ENCODE measurements at places on chromosomes 3 and 15. TPM values are rescaled to one million over a fixed set of nuclear protein-coding genes. Genes with fewer than 3 reads are reported as not detected.

The TMEM40 gene
- not detected for total RNA-seq

The ZNF80 gene
- not detected for total RNA-seq

The GOLGA6D gene
- not detected for total RNA-seq

The LDHAL6B gene
- total RNA-seq: not detected

The OSBPL10 gene
- total RNA-seq: 75.8 TPM

The TNNC1 gene
- 117 TPM for total RNA-seq

The OPA1 gene
- total RNA-seq: 116 TPM

The ACKR2 gene
- total RNA-seq: not detected

The CLDN11 gene
- 4.2 TPM for total RNA-seq

The FBXW12 gene
- 0.68 TPM for total RNA-seq

The SPINK8 gene
- not detected for total RNA-seq

The COL7A1 gene
- total RNA-seq: 0.34 TPM

The PPM1L gene
- under 0.01 TPM for total RNA-seq

DNA sequence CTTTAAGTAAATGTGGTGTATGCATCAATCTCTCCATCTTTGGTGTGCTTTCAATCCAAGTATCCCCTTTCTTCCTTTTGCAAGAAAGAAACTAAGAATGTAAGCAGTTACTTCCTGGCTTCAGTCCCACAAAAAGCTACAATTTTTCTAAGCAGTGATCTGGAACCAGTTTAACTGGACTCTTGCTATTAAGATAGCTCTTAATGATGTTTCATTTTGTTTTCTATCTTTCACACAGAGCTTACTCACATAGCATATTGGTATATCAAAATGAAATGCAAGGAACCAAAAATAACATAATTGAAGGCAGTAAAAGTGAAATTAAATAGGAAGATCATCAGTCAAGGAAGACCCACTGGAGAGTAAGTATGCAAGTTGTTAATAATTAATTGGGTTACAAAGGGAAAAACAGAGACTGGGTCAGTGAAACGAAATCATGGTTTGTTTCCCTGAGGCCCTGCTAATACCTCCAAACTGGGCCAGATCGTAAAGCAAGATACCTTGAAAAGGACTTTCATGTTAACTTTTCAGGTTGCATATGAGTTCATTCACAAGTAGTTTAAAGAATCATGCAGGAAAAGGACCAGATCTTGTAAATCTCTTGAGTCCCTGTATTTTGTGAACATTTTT, 41.9 kb downstream of the GPR160 start:
- no peak for DNase-seq

DNA sequence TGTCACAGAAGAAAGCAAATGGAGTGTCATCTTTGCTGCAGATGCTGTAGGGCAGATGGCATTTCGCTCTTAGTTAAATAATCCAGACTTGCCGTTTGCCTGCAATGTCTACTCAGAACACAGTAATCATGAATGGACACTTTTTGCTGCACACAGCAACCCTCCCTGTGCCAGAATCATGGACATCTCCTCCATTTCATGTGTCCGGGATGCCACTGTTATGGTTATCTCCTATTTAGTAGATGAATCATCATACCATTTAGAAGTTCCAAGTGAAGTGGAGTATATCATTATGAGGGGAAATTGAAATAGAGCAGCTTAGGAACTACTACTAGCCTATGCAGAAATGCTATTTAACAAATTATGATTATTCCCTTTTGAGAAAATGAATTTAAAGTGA, 118.5 kb downstream of the DUT start:
- no peak for DNase-seq

- DNase-seq: no peak
Measured at GRCh38 chr3:78176869-78177268, 1137.0 kb downstream of the ROBO2 start.

GRCh38 chr15:36951731-36952247, 148.6 kb downstream of the MEIS2 start:
- DNase-seq: no peak

DNA sequence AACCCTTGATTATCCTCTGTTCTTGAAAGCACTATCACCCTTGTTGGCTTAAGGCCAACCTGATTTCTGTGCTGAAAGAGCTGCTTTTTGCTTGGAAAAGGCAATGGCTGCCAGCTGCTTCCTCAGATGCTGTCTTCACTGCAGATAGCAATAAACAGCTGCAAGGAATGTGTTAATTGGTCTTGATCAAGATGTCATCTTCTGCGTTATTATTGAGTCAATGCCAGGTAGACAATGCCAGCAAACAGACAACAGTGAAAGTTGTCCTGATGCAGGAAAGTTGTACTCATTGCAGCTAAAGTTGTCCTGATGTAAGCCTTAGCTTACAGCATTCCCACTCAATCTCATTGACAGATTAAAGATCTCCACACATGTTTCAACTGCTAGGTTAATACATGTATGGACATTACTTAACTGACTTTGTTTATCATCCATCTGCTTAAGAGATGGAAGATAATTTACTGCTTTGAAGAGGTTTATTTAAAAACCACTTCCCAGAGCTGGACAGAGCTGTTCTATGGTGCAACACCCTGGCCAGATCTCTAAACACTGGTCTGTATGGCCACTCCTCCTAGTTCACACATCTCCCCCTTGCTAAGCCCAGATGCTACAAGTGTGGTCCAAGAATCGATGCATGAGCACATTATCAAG, 251.0 kb upstream of the MCTP2 start:
- DNase-seq: no peak

- DNase-seq: no peak
Measured at GRCh38 chr15:63232405-63232804, 43.0 kb downstream of the RAB8B start.

- no peak for DNase-seq
Measured at GRCh38 chr3:125110016-125110875, 54.4 kb upstream of the HEG1 start.

GRCh38 chr3:173078525-173078924, 62.5 kb downstream of the SPATA16 start:
- no peak for DNase-seq

GRCh38 chr3:77815467-77815866, 775.6 kb downstream of the ROBO2 start:
- no peak for DNase-seq

- no peak for DNase-seq
Measured at GRCh38 chr3:50637011-50637410, 20.1 kb downstream of the MAPKAPK3 start.

DNA sequence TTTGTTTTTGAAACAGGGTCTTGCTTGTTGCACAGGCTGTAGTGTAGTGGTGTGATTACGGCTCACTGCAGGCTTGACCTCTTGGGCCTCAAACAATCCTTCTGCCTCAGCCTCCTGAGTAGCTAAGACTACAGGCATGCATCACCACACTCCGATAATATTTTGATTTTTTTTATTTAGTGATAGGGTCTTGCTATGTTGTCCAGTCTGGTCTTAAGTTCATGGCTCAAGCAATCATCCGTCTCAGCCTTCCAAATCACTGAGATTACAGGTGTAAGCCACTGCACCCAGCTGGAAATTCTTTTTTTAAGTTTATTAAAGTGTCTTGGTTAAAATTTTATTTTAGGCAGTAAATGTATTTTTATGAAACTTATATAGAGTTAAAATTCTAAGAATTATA, 32.2 kb upstream of the RAP2B start:
- no peak for DNase-seq

- DNase-seq: no peak
Measured at GRCh38 chr3:49807431-49808114, 4.5 kb downstream of the INKA1 start.

DNA sequence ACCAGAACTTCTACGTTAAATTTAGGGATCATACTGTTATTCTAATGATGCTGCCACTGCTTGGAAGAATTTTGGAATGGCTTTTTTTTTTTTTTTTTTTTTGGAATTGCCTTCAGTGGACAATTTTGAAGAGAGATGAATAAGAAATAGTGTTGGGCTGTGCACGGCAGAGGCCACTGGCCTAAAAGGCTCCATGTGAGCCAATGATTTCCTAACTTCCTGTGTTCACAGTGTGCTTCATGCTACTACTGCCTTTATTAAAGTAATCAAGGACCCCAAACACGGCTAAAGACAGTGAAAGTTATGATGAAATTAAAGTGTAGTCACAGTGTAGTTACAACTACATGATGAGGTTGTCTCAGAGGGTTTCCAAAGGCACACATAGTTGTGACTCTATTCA, 100.8 kb upstream of the TNFAIP8L3 start:
- no peak for DNase-seq

DNA sequence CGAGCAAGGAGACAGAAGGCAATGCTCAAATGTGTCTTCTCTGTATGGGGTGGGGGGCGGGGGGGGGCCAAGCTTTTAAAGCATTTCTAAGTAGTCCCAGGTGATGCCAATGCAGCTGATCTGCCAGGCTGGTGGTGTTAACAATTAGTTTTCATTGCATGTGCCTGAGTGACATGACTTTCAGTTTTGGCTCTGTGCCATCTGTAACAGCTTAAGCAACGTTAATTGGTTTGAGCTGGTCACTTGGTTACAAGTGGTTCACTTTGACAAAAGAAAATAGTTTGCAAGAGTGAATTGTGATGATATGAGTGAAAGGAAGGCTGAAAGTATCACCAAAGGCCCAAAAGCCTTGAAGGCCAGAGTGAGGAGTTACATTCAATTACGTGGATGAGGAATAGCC, 26.4 kb upstream of the LRIG1 start:
- DNase-seq: no peak

- DNase-seq: no peak
Measured at GRCh38 chr3:162370141-162370540, 873.5 kb downstream of the OTOL1 start.

DNA sequence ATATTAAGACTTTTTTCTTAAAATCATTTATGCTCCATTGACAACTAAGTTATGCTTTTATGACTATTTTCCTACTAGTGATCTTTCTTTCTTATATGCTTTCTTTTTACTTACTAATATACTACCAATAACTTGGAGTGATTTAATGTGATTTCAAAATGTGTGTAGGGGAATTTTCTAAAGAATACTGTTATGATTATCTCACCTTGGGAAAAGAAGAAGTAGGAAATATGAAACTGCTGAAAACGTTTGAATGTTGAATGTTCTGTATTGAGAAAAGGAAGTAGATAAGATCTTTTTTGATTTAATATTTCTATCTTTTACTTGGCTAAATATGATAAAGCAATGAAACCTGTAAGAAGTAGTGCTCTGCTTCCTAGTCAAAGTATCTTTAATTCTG, 7.8 kb upstream of the CD200R1 start:
- no peak for DNase-seq

GRCh38 chr15:39501366-39502081, 79.4 kb upstream of the THBS1 start:
- no peak for DNase-seq

DNA sequence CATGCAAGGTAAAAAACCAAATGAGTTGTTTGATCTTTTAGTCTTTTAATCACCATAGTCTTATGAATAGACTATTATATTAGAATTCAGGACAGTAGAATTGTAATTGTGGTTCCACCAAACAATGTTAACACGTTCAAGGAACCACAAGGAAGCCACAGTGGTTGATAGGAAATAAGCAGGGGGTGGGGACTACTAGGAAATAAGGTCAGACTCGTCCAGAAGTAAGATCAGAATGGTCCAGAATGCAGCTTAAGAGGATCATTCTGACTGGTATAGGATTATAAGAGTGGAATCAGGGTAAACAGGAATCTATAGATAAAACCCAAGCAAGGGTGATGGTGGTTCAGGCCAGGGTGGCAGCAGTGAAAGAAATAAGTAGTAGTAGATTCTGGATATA, 7.5 kb downstream of the MYNN start:
- no peak for DNase-seq

GRCh38 chr3:193780810-193781478, 187.9 kb downstream of the OPA1 start:
- DNase-seq: peak; percentile 16

GRCh38 chr3:152491922-152492321, 223.2 kb downstream of the MBNL1 start:
- no peak for DNase-seq

GRCh38 chr15:36959746-36960145, 140.6 kb downstream of the MEIS2 start:
- no peak for DNase-seq

DNA sequence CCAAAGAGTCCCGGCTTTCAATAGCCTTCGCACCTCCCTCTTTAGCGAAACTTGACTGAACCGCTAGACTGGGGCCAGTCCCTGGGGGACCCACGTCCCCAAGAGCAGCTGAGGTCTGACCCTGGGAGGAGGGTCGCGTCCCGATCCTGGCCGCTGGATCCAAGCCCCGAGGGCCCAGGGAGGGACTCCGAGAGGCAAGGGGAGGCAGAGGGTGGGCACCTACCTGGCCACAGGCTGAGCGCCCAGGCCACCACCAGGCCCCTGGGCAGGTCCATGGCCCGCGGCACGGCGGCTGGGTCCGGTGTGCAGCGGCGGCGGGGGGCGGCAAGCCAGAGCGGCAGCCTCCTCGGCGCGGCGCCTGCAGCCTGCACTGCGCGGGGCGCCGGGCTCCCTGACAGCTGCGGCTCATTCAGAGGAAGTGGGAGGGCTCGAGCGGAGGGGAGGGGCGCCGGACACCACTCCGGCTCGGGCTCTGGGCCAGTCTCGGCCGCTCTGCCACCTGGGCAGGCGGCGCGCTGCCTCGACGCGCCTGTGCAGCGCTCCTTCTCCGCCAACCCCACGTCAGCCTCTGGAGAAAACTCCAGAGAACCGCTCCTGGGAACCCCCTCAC, at the start of gene ITGA11:
Gene ITGA11 (minus strand): TSS at position 372 of the 610 bp plus-strand sequence. CDS start 97 bp downstream, at position 275.
- DNase-seq: peak; percentile 11

DNA sequence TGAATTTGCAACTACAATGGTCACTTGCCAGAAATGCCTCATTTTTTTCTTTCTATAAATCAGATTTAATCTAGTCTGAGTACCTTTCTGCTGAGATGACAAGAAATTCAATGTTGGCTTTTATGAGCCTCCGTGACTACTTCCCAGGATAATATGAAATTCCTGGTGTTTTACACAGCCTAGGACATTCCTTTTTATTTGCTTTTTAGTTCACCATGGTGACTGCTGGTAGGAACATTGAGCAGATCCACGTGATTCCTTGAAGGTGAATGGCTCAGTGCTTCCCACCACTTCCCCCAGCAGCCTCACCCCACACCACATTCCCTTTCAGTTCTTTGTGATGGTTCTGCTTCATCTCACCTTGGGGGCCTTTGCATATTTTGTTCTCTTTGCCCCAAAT, 4.3 kb upstream of the NPTN start:
- DNase-seq: no peak

- DNase-seq: no peak
Measured at GRCh38 chr3:150925751-150926201, 20.5 kb upstream of the MINDY4B start.

- no peak for DNase-seq
Measured at GRCh38 chr3:134239538-134239937, 11.1 kb downstream of the RYK start.

- peak; percentile 81 for DNase-seq
Measured at GRCh38 chr3:13896473-13897154, 16.7 kb upstream of the WNT7A start.

GRCh38 chr3:13455644-13456043, 24.5 kb upstream of the HDAC11 start:
- DNase-seq: no peak

Measured in G401 (cell line).